ENCODE measurements at places on chromosomes 12 and 14.

DNA sequence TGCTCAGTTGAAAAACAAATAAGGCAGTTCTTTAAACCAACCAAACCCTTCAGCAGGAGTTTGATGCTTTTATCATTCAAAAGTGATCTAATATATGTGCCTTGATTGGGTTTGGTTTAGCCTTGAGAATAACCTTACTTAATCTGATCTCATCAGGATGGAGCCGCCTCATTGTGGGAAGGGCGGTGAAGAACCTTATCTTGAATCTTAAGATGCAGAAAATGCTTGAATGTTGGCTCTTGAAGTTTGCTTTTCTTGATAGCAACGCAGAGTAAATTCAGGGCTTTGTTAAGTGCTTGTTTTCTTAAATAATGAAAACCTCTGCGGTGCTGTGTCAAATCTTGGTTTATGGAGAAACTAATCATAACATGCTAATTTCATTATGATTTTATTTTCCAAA, 138.2 kb downstream of the MON2 start:
- DNase-seq, result no peak

- no peak for DNase-seq
These were observed 95.4 kb downstream of the PTPRO start for GRCh38 chr12:15417691-15418090.

DNA sequence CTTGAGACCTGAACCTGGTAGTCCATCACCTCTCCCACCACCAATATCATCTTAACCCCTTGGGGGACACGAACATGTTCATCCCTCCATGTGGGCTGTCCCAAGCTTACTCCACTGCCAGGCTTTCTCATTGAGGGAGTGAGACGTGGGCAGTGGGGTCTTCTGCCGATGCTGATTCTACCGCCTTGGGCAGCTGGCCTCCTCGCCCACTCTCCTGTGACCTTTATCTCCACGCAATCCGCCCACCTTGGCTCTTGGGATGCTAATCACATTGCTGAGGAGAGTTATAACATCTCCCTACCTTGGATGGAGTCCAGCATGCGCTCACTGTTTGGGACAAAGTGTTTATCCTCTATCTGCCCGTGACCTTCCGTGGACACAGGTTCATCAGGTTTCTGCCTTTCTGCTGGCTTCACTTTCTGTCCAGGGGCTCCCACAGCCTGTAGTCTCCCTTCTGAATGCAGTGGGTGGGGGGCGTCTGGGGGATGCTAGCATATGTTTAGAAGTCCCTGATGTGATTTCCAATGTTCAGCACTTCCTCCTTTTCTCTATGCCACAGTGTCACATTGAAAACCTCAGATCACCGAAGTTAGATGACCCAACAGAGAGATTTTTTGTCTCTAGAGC, 53.2 kb upstream of the ESRRB start:
- no peak for DNase-seq

DNA sequence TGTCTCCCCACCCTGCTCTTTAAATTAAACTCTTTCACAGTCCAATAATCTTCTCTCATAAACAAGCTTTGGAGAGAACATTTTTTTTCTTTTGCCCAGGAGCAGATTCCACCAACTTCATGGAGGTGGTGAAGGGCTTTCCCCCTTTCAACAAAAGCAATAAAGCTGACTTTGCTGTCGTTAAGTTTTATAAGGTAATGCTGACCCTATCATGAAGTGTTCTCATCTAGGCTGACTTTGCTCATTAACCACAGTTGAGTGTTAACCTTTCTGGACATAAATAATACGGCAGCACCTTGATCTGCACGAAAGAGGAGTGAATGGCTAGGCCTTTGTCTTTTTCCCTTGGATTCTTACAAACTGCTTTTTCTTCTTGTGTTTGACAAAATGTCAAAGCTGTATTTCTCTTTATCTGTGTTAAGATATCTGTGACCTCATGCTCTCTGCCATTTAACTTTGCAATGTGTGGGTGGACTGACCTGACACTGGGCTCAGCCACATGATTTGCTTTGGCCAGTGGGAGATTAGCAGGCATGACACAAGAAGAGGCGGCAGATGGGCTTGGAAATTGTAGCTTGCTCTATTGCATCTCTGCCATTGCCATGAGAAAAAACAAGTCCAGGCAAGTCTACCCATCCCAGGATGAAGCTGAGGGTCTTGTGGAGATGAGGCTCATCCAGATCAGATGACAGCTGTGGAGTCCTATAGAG, 470.9 kb upstream of the CCDC196 start:
- no peak for DNase-seq

- peak; percentile 23 for DNase-seq
These were observed 188.8 kb downstream of the ESRRB start for GRCh38 chr14:76564471-76565422.

DNA sequence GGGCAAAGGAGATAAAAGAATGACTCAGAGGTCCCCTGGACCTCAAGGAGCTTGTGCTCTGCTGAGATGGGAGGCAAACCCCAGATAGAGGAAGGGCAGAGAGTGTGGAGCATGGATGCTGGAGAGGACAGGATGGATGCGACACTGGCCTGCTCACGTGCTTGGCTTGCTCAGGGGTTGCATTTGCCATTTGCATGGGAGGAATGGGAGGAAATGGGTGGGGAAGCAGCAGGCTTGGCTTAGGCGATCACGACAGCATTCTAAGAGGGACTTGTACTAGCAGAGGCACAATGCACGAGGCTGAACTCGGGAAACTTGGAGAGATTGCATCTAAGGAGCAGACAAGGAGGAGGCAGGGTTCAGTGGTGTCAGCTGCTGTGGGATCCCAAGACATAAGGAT, 19.8 kb downstream of the CD9 start:
- no peak for DNase-seq

GRCh38 chr12:11508699-11509098, 113.3 kb upstream of the PRB2 start:
- no peak for DNase-seq

GRCh38 chr12:6533653-6533922, 729 bp upstream of the GAPDH start:
- no peak for DNase-seq

- no peak for DNase-seq
These were observed 3.6 kb downstream of the MGAT2 start for GRCh38 chr14:49623941-49624839.

GRCh38 chr12:100199023-100199346, 1.6 kb upstream of the ACTR6 start:
- DNase-seq, result no peak

DNA sequence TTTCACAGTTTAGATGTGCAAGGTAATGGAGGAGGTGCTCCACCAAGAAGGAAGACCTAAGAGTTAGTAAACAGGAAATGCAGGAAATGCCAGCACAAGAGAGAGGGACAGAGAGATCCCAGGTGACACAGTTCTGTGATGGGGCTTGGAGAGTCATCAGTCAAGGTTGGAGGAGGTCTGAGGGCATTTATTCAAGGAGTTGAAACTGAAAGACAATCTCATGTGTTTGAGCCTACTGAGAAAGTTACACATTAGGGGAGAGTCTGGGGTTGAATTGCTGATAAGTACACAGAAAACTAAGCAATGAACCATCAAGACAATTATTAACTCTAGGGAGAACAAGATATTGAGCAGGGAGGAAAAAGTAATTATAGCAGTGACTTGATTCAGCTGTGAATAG, 138.5 kb downstream of the ANO6 start:
- no peak for DNase-seq

GRCh38 chr14:84225268-84225667, 1304.7 kb upstream of the FLRT2 start:
- no peak for DNase-seq

DNA sequence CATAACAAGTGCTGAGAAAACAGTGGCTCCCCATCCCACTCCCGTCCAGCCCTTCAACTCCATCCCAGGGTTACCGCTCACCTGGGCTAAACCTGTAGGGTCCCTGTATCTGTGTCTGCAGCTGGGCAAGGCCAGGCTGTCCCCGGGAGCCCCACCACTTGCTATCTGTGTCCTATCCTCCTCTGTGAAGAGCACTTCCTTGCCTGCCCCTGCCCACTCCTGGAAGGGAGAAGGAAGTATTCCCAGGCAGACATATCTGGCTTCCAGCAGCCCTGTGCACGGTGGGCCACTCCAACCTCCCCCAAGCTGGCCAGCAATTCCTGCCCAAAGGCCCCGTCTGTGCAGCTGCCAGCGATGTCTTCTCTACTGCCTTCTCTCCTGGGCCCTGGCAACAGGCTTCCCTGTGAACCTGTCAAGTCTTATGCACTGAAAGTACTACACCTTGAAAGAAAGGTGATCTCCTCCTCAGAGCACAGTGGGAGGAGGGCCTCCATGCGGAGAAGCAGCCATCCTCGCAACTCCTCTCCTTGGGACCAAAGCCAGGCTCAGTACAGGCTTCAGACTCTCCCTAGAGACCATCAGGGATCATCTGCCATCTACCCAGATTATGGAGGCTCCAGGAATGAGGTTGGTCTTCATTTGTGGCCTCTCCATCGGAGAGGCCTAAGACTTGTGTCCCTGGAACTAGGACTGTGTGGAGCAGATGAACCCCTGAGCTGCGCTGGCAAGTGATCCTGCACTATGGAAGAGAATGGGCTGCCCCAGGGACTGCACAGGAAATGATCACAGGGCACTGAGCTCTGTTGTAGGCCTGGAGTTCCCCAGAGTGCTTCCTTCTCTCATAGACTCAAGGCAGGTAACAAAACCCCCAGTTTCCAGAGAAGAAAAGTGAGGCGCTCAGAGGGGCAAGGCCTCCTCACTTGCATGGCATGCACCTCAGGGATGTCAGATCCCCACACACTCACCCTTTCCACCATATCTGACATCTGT, 663.6 kb downstream of the BCL11B start:
- no peak for DNase-seq

DNA sequence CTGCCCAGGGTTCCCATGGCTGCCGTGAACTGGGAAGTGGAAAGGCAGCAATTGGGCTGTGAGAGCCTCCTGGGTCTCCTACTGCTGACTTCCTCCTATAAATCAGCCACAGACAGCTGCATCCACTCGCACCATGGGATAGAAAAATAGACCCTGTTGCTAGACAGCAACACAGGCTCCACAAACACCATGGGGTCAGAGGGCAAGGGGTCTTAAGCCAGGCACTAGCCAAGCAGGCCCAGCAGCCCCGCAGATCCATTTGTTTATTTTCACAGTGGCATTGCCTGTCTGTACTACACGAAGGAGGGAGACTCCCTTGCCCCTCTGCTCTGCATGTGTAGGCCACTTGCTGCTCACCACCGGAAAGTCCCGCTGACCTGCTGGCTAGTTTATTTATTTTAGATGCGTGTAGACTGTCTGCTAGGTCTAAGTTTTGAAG, 139.8 kb downstream of the DACT1 start:
- no peak for DNase-seq

GRCh38 chr12:6534945-6535696, 804 bp downstream of the GAPDH start:
- DNase-seq, result no peak

DNA sequence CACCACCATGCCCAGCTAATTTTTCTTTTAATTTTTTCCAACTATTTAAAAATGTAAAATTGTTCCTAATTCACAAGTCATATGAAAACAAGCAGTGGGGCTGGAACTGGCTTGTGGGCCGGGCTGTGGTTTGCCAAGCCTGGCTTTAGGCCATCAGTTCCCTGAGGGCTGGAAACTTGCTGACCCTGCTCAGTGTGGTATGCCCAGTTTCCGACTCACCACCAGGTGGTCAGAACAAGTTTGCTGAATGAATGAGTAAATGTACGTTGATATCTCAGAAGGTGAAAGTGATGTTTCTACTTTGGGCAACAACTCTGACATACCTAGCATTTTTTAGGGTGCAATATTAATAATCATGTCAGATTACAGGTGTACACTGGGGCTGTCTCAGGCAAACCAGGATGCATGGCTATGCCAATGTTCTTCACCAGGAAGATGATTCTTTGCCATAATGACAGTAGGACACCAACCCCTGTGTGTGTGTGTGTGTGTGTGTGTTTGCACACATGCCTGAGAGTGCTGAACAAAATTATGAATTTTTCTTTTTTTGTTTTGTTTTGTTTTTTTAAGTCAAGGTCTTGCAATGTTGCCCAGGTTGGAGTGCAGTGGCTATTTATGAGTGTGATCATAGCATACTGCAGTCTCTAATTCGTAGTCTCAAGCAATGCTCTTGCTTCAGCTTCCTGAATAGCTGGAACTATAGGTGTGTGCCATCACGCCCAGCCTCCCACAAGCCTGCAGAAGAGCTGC, 106.1 kb downstream of the PTPN11 start:
- no peak for DNase-seq

- DNase-seq, result no peak
These were observed 441.4 kb downstream of the EGLN3 start for GRCh38 chr14:33509454-33509853.

- DNase-seq, result no peak
These were observed 1.7 kb downstream of the KCNH3 start for GRCh38 chr12:49540229-49541139.

GRCh38 chr14:99841436-99842071, 48.3 kb downstream of the EML1 start:
- no peak for DNase-seq

DNA sequence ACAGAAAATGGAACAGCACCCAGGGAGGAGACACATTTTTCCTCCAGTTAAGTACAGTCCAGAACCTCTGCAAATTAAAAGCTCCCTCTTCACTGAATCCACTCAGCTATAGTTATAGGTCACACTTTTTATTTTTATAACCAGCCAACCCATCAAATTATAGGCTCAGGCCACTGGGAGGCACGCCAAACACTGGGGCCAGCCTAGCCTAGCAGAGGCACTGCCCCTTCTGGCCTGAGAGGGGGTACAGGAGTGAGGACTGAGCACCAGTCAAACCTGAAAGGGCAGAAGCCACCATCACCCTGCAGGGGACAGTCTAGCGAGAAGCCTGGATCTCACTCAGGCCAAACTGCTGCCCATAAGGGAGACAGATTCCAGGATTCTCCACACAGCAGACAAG, 19.3 kb downstream of the FMNL3 start:
- no peak for DNase-seq

DNA sequence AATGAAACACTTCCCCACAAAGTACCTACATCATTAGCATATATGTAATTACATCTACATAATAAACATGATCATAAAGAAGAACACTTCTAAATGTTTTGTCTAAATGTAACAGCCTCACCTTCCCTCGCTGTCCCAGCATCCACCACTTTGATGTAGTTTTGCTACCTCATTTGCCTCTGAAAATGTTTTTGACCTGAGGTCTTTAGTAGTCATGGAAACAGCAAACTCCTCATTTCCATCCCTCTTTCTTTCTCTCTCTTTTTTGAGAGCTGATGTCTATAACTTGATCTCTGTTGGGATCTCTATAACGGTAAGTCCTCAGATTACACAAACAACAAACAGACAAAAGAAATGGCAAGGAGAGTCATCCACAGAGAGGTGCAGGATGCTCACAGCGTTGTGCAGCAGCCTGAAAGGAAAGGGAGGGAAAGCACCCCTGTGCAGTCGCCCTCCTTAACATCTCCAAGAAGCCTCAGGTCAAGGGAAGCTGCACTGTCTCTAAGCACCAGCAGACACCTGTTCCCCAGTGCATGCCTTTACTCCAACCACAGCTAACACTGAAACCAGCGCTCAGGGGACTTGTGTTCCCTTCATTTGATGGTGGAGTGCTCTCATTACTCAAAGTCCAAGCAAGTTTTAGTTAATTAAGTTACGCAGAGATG, 268.7 kb downstream of the TMEM132D start:
- DNase-seq, result peak; percentile 5

- DNase-seq, result no peak
These were observed 1.3 kb downstream of the FAM181A start for GRCh38 chr14:93928184-93929047.

All from iPS DF 19.7 (cell line).